Stimulated activated CD4-positive, alpha-beta T cell treated with anti-CD3 and anti-CD28 coated beads, Interleukin-2, amount 100 ng/mL, for 24 hours (primary cell): ENCODE measurements at places on chromosomes 1 and 21.

DNA sequence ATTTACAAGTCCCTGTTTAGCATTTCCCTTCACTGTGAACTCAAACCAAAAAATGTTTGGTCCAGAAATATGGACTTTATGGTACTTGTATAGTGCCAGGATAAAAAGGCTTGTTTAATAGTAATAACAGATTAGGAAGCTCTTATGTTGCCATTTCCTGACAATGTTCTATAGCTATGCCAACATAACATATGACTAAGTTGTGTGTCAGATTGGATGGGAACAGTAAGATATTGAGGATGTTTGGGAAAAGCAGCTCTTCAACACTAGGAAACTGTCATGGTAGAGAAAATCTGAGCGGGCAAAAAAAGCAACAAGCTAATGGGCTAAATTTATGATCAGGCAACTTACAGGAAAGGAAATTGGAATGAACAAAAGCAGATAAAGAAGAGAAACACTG is 287.1 kb upstream of the ADGRL4 start:
- DNase-seq = no peak

- no peak for DNase-seq
Measured at GRCh38 chr1:11318982-11319381, 46.0 kb downstream of the UBIAD1 start.

DNA sequence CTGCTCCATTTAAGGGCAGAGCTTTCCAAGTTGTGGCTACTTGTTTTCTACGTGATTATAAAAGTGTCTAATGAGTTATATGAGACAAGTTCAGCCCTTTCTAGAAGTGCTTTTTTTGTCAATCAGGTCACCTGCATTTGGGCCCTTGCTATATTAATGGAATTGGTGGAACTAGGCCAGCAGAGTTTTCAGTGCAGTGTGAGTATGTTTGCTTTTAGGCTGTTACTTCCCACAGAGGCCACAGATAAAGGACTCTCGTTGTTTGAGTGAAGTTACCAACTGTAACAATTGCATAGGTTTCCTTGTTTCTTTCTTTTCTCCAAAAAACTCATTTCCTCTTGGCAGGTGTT is 10.9 kb downstream of the SMAP2 start:
- no peak for DNase-seq

DNA sequence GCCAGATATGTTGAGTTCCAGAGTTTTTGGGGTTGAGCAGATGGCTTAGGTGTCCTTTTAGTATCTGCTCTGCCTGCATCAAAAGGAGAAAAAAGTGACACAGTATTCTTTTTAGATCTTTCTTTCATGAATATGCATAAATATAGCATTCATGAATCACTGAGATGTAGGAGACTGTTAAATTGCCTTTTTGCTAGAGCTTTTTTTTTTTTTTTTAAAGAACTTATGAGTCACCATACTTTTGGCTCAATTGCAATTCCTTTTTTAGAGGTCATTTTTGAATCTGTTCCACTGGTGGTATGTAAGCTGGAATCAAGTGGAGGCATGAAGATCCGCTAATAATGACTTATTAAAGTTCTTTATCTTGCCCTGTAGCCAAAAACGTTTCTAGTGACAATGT is 480.9 kb upstream of the ZRANB2 start:
- no peak for DNase-seq

- DNase-seq = no peak
Measured at GRCh38 chr1:156493742-156494141, 6.8 kb downstream of the MEF2D start.

DNA sequence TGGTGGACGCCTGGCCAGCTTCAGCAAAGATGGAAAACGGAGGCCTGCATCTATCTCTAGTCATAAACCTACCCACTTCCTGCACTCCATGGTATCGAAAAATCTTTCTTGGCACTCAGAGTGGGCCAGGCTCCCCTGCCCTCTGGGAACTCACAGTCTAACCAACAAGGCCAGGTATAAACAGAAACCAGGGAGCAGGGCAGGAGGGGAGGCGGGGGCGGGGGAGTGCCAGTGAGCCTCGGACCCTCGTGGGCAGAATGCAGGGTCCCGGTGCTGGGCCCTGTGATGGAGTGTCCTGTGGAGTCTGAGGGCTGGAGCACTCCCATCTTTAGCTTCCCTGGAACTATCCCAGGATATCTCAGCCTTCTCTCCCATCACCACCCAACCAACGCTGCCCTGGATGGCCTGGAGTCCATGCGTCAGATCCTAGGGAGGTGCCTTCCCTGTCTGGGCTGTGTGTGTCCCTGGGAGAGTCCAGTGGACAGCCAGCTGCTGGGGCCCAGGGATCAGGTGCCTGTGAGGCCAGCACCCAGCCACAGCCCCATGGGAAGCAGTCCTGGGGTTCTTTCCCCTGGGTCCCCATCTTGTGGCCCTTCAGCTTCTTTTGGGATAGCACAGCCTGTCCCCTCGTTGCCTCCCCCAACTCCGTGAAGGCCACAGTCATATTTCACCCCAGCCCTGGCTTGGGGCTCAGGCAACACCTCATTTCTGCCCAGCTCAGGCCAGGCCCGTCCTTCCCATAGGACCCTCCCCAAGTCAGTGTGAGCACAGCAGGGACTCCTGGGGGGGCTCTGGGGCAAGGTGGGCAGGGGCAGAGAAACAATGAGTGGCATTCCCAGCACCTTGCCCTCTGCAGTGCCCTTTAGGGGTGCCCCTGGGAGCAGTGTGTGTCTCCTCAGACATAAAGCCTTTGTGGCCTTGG is 1.1 kb upstream of the EPS8L3 start:
- DNase-seq = no peak

- DNase-seq = no peak
Measured at GRCh38 chr1:187168297-187168696, 339.5 kb downstream of the PLA2G4A start.

GRCh38 chr1:25737130-25737529 is 62.9 kb upstream of the SELENON start:
- no peak for DNase-seq

GRCh38 chr1:53334781-53335180 is 6.9 kb upstream of the LRP8 start:
- DNase-seq = no peak

DNA sequence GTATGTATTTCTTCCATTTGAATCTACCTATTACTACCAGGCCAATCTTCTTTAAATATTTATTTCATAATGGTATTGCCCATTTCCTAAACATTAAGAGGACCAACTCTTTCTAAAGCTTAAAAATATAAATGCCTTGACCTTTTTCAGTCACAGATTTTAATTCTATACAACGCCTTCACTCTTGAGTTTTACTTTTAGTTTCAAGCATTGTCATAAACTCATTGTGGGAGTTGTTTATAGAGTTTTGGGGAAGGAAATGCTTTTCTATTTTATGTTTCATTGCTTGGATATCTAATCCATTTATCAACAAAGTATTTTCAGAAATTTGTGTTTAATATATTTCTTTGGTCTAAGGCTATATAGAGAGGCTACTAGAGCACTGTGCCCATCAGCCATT is 155.8 kb downstream of the DPYD start:
- DNase-seq = no peak

GRCh38 chr1:48249868-48250267 is 27.4 kb downstream of the SLC5A9 start:
- no peak for DNase-seq

- DNase-seq = no peak
Measured at GRCh38 chr1:24209097-24209496, 22.0 kb upstream of the IFNLR1 start.

DNA sequence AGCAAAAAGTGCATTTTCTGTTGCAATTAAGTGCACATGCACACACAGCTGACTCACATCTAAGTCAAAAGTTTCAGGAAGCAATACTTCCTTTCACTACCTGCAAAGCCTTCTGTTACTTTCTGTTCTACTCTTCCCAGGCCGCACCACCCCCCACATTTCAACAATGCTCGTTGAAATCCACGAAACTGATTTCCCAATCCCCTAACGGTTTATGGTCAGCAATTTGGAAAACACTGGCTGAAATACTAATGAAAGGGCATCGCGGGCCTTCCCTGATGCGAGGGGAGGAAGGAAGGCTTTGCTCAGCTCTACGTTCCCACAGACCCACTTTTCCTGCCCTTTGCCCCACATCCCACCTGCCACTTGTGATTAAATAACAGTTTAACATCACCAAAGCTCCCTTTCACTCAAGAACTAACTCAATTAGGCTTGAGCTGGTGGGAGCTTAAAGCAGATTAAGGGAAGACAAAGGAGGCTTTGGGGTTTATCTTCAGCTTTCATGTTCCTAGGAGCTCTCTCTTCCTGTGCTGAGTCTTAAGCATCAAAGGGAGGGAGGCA is 243.2 kb upstream of the RAB4A start:
- DNase-seq = peak; percentile 32

GRCh38 chr1:183003203-183003602 is 20.0 kb upstream of the LAMC1 start:
- DNase-seq = no peak

- DNase-seq = no peak
Measured at GRCh38 chr21:19244502-19245187, 841.1 kb upstream of the TMPRSS15 start.

GRCh38 chr1:202397256-202397655 is 48.8 kb downstream of the PPP1R12B start:
- no peak for DNase-seq

DNA sequence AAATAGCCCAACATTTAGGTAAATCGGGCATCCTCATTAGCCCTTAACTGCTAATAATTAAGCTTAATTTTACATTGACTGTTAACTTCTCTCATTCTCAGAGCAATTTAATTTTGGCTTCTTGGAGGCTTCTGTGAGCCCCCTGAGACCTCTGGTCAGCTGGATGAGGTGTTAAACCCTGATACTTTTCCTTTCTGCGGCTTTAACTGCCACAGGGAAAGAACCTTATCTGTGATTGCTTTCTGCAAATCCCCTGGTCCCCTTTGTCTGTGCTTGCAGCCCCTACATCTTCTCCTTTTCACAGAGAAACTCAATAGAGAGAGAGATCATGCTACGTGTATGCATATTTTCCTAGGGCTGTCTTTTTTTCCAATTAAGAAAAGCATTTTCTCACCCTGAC is 184.5 kb upstream of the CSF3R start:
- DNase-seq = no peak

DNA sequence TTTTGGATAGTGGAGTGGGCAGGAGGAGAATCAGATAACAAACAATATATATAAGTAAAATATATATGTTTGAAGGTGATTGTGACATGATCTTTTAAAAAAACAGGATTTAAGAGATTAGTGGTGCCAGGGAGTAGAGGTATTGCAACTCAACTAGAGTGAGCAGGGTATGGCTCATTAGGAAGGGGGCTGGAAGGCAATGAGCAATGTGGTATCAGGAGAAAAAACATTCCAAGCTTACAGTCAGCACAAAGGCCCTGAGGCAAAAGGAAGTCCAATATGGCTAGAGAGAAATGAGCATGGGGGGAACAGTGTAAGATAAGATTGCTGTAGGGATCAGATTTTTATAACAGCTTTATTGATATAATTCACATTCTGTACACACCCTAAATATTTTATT is 5.3 kb upstream of the GADD45A start:
- no peak for DNase-seq
